ENCODE measurements at places on chromosomes 7 and 10. TPM values are rescaled to one million over a fixed set of nuclear protein-coding genes. Genes with fewer than 3 reads are reported as not detected.

The DPP6 gene
- not detected for total RNA-seq

The NME8 gene
- total RNA-seq, result not detected

The ADRA2A gene
- total RNA-seq, result not detected

The NKX2-3 gene
- 0.08 TPM for total RNA-seq

The ANXA8L1 gene
- total RNA-seq, result 114 TPM

The NCAPG2 gene
- 39.5 TPM for total RNA-seq

The SLC16A12 gene
- total RNA-seq, result 0.21 TPM

Data from A549 treated with Mapracorat at 1 μM for 4 hours (cell line).